Stimulated activated CD4-positive, alpha-beta T cell treated with anti-CD3 and anti-CD28 coated beads, Interleukin-12 subunit alpha, Interleukin-12 subunit beta, amount 100 ng/mL, for 4 hours (primary cell): ENCODE measurements at places on chromosomes 1 and 21.
A peak's percentile ranks its signal among the peaks of the same experiment; 100 is the strongest.

- no peak for DNase-seq
Measured at GRCh38 chr21:45324489-45325205, 37.0 kb upstream of the POFUT2 start.

DNA sequence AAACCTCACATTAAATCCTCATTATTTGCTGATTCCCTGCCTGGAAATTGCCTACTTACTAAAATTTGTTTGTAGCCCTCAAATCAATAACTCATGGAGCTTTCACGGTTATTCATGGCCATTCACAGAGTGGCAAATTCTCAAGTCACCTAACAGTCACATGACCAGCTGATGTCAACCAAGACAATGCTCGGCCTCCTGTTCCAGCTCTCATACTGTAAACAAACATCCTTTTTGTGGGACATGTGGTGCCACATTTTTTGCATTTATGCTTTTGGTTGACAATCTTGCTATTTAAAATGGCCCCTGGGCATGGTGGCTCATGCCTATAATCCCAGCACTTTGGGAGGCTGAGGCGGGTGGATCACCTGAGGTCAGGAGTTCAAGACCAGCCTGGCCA is 271.5 kb upstream of the GREM2 start:
- no peak for DNase-seq

GRCh38 chr1:25608488-25609178 is 8.0 kb upstream of the MAN1C1 start:
- DNase-seq = peak; percentile 85

- DNase-seq = no peak
Measured at GRCh38 chr1:33719326-33719725, 144.6 kb upstream of the HMGB4 start.

- DNase-seq = no peak
Measured at GRCh38 chr1:96649301-96649700, 72.3 kb upstream of the PTBP2 start.

- DNase-seq = no peak
Measured at GRCh38 chr1:39086865-39087409, 60.8 kb downstream of the NDUFS5 start.

DNA sequence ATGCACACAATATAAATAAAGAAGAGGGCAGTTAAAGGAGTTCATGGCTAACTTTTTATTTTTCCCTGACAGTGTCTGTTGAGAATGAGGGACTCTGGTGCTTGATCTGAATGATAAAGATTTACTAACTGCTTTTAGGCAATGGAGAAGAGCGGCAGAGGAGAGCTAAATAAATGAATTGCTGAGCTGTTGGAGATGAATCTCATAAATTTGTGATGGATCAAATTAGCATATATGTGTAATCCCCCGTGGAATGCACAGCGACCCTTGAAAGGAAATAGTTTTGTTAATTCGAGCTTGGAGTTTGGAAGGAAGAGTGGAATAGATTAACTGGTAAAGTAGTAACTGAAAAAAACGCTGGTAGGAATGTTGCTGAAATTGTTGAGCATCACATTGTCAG is 40.2 kb downstream of the HMCN1 start:
- DNase-seq = no peak

DNA sequence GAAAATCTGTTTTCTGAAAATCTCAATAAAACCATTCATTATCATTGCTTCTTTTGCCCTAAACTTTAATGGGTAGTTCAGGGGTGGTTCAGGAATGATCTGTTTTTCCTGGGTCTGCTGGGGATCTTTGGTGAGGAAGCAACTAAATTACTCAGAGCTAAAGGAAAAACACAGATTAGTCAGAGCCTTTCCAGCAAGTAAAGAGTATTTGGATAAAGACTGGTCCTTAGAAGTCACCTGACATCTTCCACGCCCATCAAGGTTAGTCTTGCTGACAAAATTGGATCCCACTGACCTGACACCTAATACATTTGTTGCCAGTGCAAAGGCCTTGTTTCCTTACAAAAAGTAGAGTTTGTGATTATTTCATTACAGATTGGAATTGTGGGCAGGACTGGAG is 24.2 kb downstream of the HSPA13 start:
- DNase-seq = no peak

GRCh38 chr1:165376041-165376810 is 19.7 kb upstream of the LMX1A start:
- DNase-seq = peak; percentile 21

GRCh38 chr1:78279051-78279450 is 211.7 kb upstream of the PTGFR start:
- no peak for DNase-seq

DNA sequence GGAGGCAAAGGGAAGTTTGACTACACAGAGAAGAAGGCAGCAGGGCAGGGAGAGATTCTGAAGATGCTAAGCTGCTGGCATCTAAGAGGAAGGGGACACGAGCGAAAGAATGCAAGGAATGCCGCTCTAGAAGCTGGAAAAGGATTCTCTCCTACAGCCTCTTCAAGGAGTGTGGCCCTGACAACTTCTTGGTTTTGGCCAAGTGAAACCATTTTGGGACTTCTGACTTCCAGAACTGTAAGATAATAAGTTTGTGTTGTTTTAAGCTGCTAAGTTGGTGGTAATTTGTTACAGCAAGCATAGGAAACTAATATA is 28.5 kb downstream of the MGST3 start:
- no peak for DNase-seq
